ENCODE measurements at places on chromosomes 7 and 10. TPM values are rescaled to one million over a fixed set of nuclear protein-coding genes. Genes with fewer than 3 reads are reported as not detected.

CCL24 gene
- total RNA-seq = not detected

TMEM26 gene
- 17.4 TPM for total RNA-seq

BAG3 gene
- 17.1 TPM for total RNA-seq

ACHE gene
- total RNA-seq = 4.3 TPM

GRCh38 chr10:119326167-119326566 lies 118.8 kb downstream of the GRK5 start:
- no peaks in the 10 kb centered on the region for H3K4me1 ChIP-seq
- no peak overlapping the region for H3K27ac ChIP-seq
- H3K4me3 ChIP-seq = no peak overlapping the region
- H3K36me3 ChIP-seq = no peaks in the 10 kb centered on the region

GRCh38 chr10:129179972-129180678 lies 286.9 kb upstream of the MGMT start:
- peaks cover 3% of the 10 kb centered on the region for H3K27me3 ChIP-seq
- DNase-seq = no peak
- no peaks in the 10 kb centered on the region for H3K36me3 ChIP-seq
- no peak overlapping the region for H3K4me3 ChIP-seq
- no peaks in the 10 kb centered on the region for H3K4me1 ChIP-seq
- no peak overlapping the region for H3K27ac ChIP-seq

GRCh38 chr7:133039614-133040013 lies 42.3 kb downstream of the CHCHD3 start:
- no peaks in the 10 kb centered on the region for H3K27me3 ChIP-seq
- no peak overlapping the region for H3K27ac ChIP-seq
- H3K4me3 ChIP-seq = no peak overlapping the region
- H3K4me1 ChIP-seq = no peaks in the 10 kb centered on the region

DNA sequence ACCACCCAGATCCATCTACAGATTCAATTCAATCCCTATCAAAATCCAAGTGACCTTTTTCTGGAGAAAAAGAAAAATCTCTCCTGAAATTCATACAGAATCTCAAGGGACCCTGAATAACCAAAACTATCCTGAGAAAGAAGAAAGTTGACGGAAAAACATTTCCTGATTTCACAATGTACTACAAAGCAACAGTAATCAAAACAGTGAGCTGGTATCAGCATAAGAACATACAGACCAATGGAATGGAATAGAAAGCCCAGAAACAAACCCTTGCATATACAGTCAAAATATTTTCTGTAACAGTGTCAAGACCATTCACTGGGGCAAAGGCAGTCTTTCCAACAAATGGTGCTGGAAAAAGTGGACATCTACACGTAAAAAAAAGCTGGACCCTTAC lies 89.9 kb downstream of the JMJD1C start:
- no peak for DNase-seq
- H3K27ac ChIP-seq = peak overlapping the region; percentile 26
- no peaks in the 10 kb centered on the region for H3K27me3 ChIP-seq
- no peaks in the 10 kb centered on the region for H3K4me1 ChIP-seq
- no peak overlapping the region for H3K4me3 ChIP-seq
- H3K36me3 ChIP-seq = no peaks in the 10 kb centered on the region

GRCh38 chr7:44978511-44979366 lies at the start of gene MYO1G:
Gene MYO1G, minus strand, starts transcription at chr7:44979015. Its CDS starts 54 bp downstream, at chr7:44978961.
- no peaks in the 10 kb centered on the region for H3K4me1 ChIP-seq
- peak within 1 kb of the TSS; percentile 3 for H3K4me3 ChIP-seq
- DNase-seq = no peak
- H3K27me3 ChIP-seq = no peaks in the 10 kb centered on the region
- H3K36me3 ChIP-seq = peaks cover 13% of the 10 kb centered on the region
- H3K27ac ChIP-seq = no peak within 1 kb of the TSS

- H3K27me3 ChIP-seq = no peaks in the 10 kb centered on the region
- H3K27ac ChIP-seq = no peak overlapping the region
- no peaks in the 10 kb centered on the region for H3K36me3 ChIP-seq
These were observed 94.1 kb downstream of the FZD1 start for GRCh38 chr7:91358303-91358702.

MEOX2 gene
- 14.2 TPM for total RNA-seq

DNA sequence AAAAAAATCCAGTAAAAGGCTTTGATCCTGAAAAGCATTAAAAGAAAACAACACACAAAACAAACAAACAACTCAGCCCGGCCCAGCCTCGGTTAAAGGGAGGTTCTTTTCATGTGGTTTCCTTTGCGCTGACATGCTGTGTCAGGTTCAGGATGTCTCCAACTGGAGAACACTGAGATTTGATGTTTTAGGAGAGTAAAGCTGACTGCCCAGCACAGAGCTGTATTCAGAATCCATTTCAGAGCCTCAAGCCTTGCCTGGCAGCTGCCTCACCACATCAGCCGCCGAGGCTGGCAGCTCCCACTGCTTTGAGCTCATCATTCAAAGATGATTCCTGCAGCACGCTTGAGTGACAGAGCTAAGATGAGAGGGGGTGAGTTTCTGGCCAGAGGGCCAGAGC lies 205.8 kb upstream of the LYZL1 start:
- no peak for DNase-seq
- H3K36me3 ChIP-seq = no peaks in the 10 kb centered on the region
- H3K4me3 ChIP-seq = no peak overlapping the region
- H3K27ac ChIP-seq = no peak overlapping the region
- no peaks in the 10 kb centered on the region for H3K4me1 ChIP-seq
- no peaks in the 10 kb centered on the region for H3K27me3 ChIP-seq

Data from breast epithelium (tissue), 4 donors.